ENCODE measurements at places on chromosomes 7 and 10.

DNA sequence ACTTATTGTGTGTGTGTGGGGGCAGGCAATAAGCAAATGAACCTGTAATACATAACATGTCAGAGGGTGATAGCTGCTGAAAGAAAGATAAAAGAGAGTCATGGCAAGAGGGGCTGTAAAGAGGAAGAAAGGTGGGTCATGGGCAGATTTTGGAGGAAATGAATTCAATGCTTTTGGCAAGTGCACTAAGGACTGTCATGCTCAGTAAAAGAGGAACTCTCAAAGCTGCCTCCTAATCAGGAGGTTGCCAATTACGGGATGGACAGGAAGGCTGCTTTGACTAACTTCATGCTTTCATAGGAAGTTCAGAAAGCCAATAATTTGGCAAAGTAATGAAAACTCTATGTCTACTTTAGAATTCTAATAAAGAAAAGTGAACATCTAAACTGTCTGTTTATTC, 401.2 kb downstream of the SH2D4B start:
- DNase-seq, result no peak

- no peak for DNase-seq
Measured at GRCh38 chr10:28250358-28250757, 52.5 kb downstream of the MPP7 start.

DNA sequence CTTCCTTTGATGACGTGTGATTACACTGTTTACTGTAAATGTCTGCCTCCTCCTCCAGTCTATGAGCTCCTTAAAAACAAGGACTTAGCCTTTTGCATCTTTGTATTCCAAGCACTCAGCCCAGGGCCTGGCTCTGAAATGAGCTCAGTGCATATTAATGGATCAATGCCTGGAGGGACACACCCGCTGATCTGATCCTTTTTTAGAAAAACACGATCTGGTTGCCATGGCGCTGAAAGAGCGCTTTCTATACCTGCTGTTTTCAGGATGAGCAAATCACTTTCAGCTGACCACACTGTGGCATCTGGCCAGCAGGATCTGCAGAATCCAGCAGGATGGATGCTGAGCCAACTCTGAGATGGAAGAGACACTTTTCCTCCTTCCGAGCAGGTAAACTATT, 37.8 kb upstream of the GARS1 start:
- DNase-seq, result no peak

DNA sequence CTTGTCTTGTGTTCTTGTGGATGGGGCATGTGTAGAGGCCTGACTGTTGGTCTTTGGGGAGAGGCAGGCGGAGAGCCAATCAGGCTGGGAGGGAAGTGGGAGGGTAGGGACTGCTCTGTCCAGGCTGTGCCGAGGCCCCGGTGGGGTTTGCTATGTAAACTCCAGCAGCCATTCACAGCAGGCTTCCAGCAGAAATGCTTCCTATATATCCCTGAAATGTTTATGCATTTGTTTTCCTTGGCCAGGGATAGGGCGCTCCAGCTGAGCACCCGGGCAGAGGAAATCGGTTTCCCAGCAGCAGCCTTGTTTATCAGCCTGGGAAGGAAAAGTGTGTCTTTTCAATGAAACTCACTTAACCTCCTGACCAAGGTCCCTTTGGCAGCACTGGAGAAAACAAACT, 18.3 kb upstream of the AQP1 start:
- DNase-seq, result no peak

DNA sequence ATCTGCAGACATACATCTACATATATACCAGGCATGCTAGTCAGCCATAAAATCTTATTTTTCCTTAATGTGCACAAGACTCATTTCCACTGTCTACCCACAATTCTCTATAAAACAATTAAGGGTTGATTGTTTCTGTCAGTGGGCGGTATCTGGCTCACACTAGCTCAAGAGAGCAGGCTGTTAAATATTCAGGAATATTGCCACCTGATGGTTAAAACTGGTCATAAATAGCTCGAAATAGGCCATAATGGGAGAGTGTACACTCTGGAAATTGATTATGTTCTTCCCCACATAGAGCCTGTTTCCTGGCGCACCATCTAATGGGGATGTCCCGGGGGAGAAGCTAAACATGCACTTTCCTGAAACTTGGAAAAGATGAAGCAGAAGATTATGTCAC, 620.6 kb upstream of the ANKRD30A start:
- no peak for DNase-seq

- DNase-seq, result peak; percentile 27
Measured at GRCh38 chr10:5817322-5818047, 4.3 kb upstream of the GDI2 start.

DNA sequence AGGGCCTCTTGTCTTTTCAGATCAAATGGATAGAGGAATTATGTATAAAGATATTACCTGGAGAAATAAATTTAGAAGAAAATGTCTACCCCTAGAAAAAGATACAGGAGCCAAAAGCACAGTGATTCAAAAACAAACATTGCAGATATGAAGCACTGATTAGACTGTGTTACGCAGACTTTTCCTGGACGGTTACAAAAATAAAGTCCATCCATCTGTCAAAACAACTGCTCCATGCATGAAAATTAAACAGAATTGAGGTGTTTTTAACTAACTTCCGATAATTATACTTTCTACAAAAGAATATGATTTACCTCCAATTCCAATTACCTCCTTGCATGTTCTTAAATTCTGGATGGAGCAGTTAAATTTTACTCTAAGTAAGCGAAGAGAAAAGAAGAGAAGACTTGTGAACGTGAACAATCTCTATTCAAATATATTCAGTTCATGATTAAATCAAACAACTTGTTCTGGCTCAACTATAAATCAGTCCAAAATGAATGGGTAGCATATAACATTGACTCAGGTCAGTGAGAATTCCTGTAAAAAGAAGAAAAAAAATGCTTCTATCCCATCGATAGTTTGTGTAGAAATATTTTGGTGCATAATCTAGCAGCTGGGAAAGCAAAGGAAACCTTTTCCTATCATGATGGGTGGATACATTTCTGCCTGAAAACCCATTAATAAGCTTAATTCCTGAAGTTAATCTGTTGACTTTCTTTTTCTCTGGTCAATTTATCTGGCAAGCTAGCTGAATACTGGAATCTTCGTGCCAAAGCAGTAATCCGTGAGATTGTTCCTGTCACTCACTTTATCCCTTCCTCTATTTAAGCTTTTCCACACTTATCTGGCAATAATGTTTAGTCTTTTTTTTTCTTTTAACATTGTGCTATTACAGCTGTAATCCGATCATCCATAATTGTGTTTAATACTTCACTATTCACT, 80.4 kb downstream of the SEMA3A start:
- DNase-seq, result no peak

GRCh38 chr7:118863966-118864365, 639.5 kb downstream of the ANKRD7 start:
- no peak for DNase-seq

Measured in type B pancreatic cell (in vitro differentiated cells).